Activated CD4-positive, alpha-beta T cell treated with anti-CD3 and anti-CD28 coated beads, Interleukin-2, Interleukin-4, amounts not matched to agents 100 ng/mL and 50 ng/mL, durations not matched to agents 16 hours and 8 hours (primary cell): ENCODE measurements at places on chromosomes 3 and 15.
A peak's percentile ranks its signal among the peaks of the same experiment; 100 is the strongest.

- DNase-seq: no peak
These were observed 247.2 kb downstream of the SHQ1 start for GRCh38 chr3:72601060-72601459.

GRCh38 chr3:23270423-23270822, 67.3 kb downstream of the UBE2E2 start:
- DNase-seq: no peak

GRCh38 chr3:136075218-136075808, 109.8 kb downstream of the PPP2R3A start:
- DNase-seq: peak; percentile 74

DNA sequence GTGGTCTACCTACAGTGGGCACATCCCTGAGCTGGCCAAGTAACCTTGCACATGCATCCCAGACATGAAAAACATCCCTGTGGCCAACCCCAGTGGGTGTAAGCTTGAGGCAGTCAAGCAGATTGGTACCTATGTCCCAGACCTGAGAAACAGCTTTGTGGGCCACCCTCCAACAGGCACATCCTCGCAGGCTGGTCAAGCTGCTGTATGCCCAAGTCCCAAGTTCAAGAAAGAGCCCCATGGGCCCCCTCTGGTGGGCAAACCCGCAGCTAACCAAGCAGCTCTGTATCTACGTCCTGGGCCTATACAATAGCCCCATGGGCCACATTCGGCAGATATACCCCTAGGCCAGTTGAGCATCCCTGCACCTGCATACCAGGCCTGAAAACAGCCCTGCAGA, 186.3 kb upstream of the GPR149 start:
- DNase-seq: no peak
